ENCODE measurements at places on chromosomes 4 and X.

GRCh38 chrX:16028576-16028975 lies 94.8 kb upstream of the GRPR start:
- no peak for DNase-seq

- DNase-seq, result no peak
These were observed 15.3 kb downstream of the GPR174 start for GRCh38 chrX:79159800-79160199.

DNA sequence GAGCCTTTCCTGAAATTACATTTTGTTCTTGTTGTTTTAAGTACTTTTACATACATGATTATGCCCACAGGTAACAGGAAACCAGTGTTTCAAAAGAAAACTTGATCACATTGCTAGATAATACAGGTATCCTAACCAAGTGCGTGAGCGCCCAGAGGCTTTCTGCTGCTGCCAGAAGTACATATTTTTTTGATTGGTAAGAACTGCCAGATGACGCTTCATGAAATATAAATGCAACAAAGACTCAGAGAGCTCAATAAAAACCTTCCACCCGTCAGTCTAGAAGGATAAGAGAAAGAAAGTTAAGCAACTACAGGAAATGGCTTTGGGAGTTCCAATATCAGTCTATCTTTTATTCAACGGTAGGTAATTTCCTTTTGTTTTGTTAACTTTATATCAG lies at the start of gene EPGN:
TSS of gene EPGN (plus strand) at position 256 of the 400 bp plus-strand sequence. CDS start at position 320, 64 bp downstream.
- no peak for DNase-seq

DNA sequence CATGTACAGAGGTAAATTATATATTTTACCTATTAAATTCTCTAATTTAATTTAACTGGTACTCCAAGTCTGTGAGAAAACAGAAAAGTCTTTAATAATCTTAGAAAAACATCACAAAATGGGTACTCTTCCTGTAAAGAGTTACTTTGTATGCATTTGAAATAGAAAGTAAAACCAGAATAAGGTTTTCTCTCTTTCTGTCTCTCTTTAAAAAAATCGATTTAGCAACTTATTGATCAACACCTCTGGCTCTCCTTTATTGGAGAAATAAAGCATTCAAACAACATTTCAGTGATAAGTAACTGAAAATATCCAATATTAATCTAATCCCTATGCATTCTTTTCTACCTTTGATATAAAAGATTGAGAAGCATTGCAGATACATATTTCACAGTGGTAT lies 27.4 kb downstream of the ATOH1 start:
- DNase-seq, result no peak

DNA sequence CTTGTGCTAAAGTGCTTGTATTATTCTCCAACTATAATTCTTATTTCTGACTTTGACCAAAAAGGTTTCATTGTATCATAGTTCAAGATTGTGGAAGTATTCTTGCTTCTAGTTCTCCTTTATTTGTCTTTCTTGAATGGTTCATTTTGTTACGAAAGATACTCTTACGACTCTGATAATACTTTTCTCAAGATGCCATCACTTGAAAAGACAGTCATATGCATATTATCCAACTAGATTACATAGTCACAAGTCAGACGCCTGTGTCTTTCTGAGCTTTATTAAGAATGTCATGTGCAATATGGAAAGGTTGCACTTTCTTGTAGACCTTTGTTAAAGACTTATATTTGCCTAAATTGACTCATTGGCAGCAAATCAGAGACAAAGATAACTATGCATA lies 71.4 kb upstream of the HPGD start:
- no peak for DNase-seq

GRCh38 chrX:8189096-8189830 lies 18.2 kb upstream of the VCX2 start:
- DNase-seq, result no peak

- no peak for DNase-seq
These were observed 11.9 kb upstream of the CCNQ start for GRCh38 chrX:153610836-153611213.

DNA sequence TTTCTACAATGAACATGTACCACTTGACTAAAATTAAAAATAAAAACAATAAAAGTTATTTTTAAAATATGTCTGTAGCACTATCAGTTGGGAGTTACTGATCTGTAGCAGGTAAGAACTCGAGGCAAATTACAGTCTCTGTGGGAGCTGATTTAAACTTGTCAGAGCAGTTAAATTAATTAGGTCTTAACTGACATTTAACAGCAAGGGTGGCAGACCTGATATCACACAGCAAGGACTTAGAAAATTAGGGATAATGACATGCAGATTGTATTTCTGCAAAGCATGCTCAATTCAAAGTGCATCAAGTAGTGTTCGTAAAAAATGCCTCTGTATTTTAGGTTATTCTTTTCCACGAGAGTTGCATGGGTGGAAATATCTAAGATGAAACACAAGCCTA lies 208.9 kb downstream of the SPATA18 start:
- no peak for DNase-seq

DNA sequence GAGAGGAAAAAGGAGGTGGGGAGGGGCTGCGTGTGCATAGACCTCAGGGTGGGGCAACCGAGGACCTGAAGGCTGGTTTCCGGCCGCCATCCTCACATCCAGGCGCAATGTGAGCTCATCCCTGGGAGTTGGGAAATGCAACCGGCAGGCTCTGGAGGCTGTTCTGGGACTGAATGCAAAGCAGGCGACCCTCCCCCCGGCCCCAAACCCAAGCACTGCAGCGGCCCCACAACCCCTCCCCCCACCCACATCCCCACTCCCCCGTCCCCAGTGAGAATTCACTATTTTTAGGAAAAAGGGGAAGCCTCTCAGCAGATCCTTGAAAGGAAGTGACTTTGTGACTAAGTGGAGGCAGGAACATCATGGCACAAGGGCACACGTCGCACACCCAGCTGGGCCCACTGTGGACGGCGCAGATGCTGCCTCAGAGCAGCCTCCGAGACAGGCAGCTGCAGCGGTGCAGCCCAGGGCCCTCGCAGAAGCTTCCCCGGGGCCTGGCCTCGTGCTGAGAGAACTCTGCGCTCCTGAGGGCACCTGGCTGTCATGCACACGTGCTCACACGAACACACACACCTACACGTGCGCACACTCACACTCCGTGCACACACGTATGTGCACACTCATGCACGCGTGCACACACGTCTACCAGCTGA lies 1.3 kb upstream of the PDE6B start:
- DNase-seq, result no peak

DNA sequence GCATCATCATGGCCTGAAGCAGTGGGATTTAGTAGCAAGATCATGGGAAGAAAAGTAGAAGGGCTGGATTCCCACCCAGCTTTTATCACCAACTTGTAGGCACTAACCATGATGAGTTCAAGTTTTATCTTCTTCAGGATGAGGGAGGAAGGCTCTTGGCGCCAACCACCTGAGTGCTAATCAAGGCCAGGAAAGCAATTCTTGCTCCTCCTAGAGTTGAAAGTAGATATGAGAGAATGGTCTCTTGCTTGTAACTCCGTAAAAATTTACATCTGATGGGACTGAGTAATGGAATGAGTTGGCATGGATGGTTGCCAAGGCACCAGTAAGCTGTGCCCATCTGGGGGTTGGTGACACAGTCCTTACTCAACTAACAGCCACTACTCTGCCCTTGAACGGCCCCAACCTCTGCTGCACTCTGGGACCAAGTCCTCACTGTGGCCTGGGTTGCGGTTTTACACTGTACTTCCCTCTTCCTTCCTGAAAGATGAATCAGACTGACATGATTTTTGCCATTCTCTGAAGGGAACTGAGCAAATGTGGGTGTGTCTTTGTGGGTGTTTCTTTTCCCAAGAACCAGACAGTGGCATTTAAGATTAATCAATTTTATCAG lies 39.4 kb upstream of the NDP start:
- peak; percentile 18 for DNase-seq

- peak; percentile 70 for DNase-seq
These were observed at the start of gene UBQLN2 for GRCh38 chrX:56563231-56564161. TSS of gene UBQLN2 (plus strand) at chrX:56563627. CDS start at chrX:56563874, 247 bp downstream.

DNA sequence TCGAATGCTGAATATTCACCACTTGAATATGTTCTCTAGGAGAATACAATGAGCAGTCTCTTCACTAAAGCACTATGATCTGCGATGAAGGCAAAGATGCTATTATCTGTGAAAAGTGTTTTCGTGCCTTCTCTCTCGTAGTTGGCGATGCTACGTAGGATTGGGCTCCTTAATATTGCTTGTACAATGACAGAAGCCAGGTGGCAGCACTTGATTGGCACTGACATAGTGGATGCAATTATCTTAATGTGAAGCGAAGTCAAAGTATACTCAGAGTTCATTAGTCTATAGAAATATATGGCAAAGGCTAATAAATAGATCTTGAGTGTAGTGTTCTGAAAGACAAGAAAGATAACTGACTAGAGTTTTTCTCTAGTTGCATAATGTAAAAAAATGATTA lies 1135.7 kb upstream of the AGA start:
- no peak for DNase-seq

- no peak for DNase-seq
These were observed 358.8 kb downstream of the MID1IP1 start for GRCh38 chrX:39159921-39160507.

- DNase-seq, result no peak
These were observed 90.9 kb downstream of the COMMD8 start for GRCh38 chr4:47372561-47372960.

- no peak for DNase-seq
These were observed 93.8 kb upstream of the CLCN4 start for GRCh38 chrX:10062980-10063379.

DNA sequence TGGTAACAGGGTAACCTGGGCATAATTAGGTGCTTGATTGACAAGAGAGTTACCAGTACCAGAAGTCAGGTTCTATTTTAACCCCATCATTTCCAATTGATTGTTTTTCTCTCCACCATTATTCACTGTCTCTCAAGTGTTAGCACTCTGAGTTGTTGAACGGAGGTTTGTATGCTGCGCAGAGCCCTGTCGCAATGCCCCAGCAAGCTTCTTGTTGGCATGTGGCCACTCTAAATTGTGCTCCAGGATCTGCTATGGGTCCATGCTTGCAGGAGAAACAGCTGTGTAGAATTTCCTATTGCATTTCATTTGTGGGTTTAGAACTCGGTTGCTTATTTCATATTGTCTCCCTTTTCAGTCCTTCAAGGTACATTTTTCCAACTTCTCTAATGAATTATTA lies 98.2 kb downstream of the KLHL8 start:
- peak; percentile 59 for DNase-seq

DNA sequence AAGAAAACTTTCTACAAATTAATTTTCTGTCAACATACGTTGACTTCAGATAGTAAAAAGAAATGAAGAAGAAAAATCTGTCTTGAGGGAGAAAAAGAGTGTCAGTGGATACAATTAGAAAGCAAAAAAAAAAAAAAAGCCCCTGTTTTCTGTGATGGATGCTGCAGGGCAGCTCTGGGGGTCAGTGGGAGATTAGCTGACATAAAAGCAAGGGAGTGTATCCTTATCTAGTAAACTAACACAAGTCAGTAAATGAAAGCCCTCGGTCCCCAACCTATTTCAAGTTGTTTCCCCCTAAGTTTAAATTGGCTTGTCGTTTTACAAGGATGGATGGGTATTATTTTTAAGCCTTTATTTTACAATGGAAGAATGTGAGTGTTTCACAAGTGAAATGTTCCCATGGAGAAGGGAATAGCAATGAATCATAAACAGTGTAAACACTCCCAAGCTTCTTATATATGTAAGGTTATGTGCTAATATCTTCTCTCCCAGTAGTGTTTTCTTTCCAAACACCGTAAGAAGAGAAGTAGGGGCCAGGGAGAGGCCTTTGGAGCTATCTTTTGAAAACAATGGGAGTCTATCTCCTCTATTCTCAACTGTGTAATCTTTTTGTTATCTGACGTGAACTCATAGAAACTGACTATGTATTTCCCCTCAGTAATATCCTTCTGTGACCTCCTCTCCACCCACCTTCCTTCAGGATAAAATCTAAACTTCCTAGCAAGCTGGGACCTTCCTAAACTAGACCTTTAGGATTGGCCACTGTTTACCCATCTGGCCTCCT lies 347.7 kb downstream of the FBXO8 start:
- no peak for DNase-seq

GRCh38 chrX:71541210-71542022 lies 8.5 kb downstream of the OGT start:
- DNase-seq, result no peak

GRCh38 chr4:10672379-10672778 lies 12.2 kb downstream of the CLNK start:
- no peak for DNase-seq

- no peak for DNase-seq
These were observed 12.2 kb downstream of the EPHA5 start for GRCh38 chr4:65658117-65658516.

DNA sequence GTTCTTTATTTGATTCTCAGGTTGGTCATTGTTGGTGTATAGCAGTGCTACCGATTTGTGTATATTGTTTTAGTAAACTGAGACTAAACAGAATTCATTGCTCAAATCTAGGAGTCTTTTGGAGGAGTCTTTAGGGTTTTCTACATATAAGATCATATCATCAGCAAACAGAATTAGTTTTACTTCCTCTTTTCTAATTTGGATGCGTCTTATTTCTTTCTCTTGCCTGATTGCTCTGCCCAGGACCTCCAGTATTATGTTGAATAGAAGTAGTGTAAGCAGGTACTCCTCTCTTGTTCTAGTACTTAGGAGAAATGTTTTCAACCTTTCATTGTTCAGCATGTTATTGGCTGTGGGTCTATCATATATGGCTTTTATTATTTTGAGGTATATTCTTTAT lies 92.6 kb downstream of the IQCM start:
- no peak for DNase-seq

- DNase-seq, result no peak
These were observed 30.7 kb downstream of the MEPE start for GRCh38 chr4:87863486-87863885.

- no peak for DNase-seq
These were observed 1410.9 kb downstream of the PCDH18 start for GRCh38 chr4:136121426-136121825.

GRCh38 chrX:19810802-19811201 lies 76.6 kb downstream of the SH3KBP1 start:
- no peak for DNase-seq

DNA sequence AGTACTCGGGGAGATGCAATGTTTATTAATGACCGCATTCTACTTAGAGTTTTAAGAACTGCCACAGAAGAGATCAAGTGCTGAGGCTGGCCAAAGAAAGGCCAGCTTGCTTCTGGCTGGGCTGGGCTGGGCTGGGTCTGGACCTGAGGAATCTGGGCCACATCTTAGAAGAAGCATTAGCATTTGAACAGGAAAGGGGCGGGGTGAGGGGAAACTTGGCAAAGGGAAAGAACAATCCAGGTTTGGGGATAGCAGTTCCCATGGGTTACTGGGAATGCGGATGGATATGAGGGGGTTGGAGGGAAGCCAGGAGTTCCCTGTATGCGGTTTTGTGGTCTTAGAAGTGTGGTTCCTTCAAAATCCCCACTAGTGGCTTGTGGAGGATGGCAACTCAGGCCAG lies 83.3 kb downstream of the CLDN34 start:
- DNase-seq, result no peak

GRCh38 chrX:68440442-68440841 lies 7.1 kb upstream of the OPHN1 start:
- no peak for DNase-seq
